ENCODE measurements at places on chromosomes 16 and 17. TPM values are rescaled to one million over a fixed set of nuclear protein-coding genes. Genes with fewer than 3 reads are reported as not detected.

DNA sequence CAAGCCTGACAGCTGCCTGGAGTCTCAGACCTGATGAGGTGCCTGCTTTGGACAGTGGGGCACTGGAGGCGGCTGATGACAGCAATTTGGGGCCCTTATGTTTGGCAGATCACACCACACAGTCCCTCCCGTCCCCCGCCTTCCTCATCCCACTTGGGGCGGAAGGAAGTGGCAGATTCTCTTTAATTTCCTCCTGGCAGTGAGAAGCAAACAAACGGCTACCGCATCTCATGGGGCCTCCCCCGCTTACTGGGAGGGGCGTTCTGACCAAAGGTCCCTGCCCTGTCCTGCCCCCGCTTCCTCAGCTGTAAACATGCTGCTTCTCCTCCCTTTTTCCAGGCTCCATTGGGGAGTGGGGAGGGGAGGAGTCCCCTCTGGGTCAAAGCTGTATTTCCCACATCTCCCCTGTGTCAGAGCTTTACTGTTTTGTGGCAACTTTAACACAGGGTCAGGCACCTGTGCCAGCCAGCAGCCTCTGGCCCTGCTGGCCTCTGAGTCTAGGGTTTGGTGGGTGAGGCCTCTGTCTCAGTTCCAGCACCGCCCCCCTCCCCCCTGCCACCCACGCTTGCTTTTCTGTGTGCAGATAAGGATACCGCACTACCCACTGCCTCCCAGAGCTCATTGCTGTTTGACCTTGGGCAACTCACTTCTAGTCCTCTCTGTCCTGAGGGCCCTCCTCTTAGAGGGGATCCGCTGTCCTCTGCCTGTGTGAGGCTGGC, 5.4 kb upstream of the NFATC3 start:
- peak overlapping the region; percentile 79 for H3K4me3 ChIP-seq
- peak; percentile 83 for DNase-seq
- H3K27ac ChIP-seq, result peak overlapping the region; percentile 95
- peaks cover 86% of the 10 kb centered on the region for H3K4me1 ChIP-seq
- H3K36me3 ChIP-seq, result peaks cover 10% of the 10 kb centered on the region

DNA sequence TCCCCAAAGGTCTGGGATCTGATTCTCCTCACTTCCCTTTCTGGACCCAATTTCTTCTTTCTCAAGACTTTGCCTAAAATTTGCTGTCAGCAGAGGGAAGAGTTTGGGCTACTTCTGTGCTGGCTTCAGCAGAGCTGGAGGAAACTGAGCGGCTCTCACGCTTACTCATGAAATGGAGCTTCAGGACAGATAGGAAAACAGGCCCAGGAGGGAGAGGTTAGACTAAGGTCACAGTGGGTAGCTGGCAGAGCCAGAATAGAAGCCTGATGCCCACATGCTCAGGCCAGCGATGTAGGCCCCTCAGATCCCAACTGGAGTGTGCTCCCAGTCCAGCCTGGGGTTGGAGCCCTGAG, 593 bp downstream of the SLC38A7 start:
- no peaks in the 10 kb centered on the region for H3K27me3 ChIP-seq
- no peaks in the 10 kb centered on the region for H3K36me3 ChIP-seq
- H3K4me3 ChIP-seq, result peak overlapping the region; percentile 91
- H3K27ac ChIP-seq, result peak overlapping the region; percentile 34

DNA sequence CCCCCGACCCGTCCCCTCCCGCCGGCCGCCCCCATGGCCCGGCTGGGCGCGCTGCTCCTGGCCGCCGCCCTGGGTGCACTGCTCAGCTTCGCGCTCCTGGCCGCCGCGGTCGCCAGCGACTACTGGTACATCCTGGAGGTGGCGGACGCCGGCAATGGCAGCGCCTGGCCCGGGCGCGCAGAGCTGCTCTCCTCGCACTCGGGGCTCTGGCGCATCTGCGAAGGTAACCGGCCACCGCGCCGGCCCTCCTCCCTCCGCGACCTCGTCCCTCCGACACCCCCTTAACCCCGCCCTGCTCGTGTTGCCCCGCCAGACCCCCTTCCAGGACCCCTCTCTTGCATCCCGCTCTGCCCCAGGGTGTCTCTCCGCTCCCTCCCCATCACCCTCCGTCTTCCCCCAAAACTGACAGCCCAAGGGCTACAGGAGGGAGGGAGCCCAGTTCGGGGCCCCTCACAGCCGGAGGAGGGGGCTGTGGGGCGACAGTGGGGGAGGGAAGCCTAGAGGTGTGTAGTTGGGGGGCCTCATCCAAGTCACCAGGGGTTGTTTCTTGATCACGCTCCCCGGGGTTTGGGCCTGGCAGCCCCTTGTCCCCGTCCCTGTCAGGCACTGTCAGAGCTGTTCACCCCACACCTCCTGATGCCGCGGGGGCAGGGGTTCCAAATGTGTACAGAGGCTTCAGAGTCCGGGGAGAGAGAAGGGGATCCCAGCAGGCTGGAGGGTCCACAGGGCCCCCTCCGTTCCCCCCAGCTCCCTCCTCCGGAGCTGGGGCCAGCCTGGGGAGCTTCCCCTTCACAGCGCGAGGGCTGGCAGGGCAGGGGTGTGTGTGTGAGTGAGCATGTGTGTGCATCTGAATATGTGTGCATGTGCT, 794 bp downstream of the TMEM235 start:
- no peaks in the 10 kb centered on the region for H3K36me3 ChIP-seq
- peaks cover 25% of the 10 kb centered on the region for H3K4me1 ChIP-seq
- peak overlapping the region; percentile 76 for H3K4me3 ChIP-seq
- H3K27me3 ChIP-seq, result peaks cover 31% of the 10 kb centered on the region

- peak overlapping the region; percentile 5 for H3K27ac ChIP-seq
- no peak overlapping the region for H3K4me3 ChIP-seq
These were observed 14.5 kb downstream of the TSPOAP1 start for GRCh38 chr17:58313815-58314705.

GRCh38 chr16:79929260-79929965, 328.9 kb upstream of the MAF start:
- no peak overlapping the region for H3K4me3 ChIP-seq
- no peak overlapping the region for H3K27ac ChIP-seq
- no peaks in the 10 kb centered on the region for H3K36me3 ChIP-seq
- DNase-seq, result no peak
- no peaks in the 10 kb centered on the region for H3K4me1 ChIP-seq
- H3K27me3 ChIP-seq, result no peaks in the 10 kb centered on the region

- peaks cover 2% of the 10 kb centered on the region for H3K36me3 ChIP-seq
- no peaks in the 10 kb centered on the region for H3K4me1 ChIP-seq
- no peak overlapping the region for H3K27ac ChIP-seq
- H3K4me3 ChIP-seq, result no peak overlapping the region
- DNase-seq, result no peak
These were observed 266.1 kb upstream of the DYNLRB2 start for GRCh38 chr16:80274576-80275191.

- H3K4me3 ChIP-seq, result no peak overlapping the region
- H3K27me3 ChIP-seq, result no peaks in the 10 kb centered on the region
- no peaks in the 10 kb centered on the region for H3K4me1 ChIP-seq
- no peak for DNase-seq
- H3K36me3 ChIP-seq, result no peaks in the 10 kb centered on the region
These were observed 28.3 kb upstream of the GPRC5C start for GRCh38 chr17:74403512-74404137.

- peaks cover 28% of the 10 kb centered on the region for H3K4me1 ChIP-seq
- no peak overlapping the region for H3K27ac ChIP-seq
- DNase-seq, result no peak
- no peak overlapping the region for H3K4me3 ChIP-seq
- no peaks in the 10 kb centered on the region for H3K27me3 ChIP-seq
These were observed 34.1 kb downstream of the MAP2K6 start for GRCh38 chr17:69448431-69449102.

DNA sequence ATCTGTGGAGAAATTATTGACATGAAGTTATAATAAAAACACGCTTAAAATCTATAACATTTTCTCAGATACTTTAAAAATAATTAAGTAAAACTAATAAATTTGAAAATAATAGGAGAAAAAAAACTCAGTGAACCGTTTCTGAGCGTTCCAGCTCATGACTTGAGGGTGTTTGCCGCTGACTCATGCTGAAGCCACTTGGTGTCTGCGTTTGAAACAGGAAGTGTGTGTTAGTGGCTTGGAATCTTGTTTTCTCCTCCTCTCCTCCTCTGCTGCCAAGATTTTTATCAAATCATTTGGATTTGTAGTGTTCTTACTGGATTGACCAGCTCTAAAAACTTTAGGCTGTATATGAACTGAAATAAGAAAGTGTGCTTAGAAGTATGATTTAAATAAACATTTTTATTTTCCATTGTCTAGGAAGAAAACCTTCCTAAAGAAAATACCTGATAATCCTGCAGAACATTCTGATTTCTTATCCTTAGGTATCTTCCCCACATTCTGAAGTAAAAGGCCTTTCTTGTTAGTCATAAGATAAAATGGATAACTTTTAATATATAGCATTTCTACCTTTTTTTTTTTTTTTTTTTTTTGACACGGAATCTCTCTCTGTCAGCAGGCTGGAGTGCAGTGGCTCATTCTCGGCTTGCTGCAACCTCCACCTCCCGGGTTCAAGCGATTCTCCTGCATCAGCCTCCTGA, 30.8 kb downstream of the USP10 start:
- peaks cover 69% of the 10 kb centered on the region for H3K4me1 ChIP-seq
- H3K27ac ChIP-seq, result peak overlapping the region; percentile 91
- peak; percentile 44 for DNase-seq
- peak overlapping the region; percentile 2 for H3K4me3 ChIP-seq
- H3K27me3 ChIP-seq, result no peaks in the 10 kb centered on the region
- H3K36me3 ChIP-seq, result peaks cover 4% of the 10 kb centered on the region

Gene CRISPLD2
- 0.51 TPM for total RNA-seq

Gene OR2C1
- total RNA-seq, result not detected

Gene WNT9B
- not detected for total RNA-seq

Gene SHISA6
- not detected for total RNA-seq

Gene CUEDC1
- total RNA-seq, result 1.4 TPM

Gene DCUN1D3
- 9.9 TPM for total RNA-seq

Gene ADAMTS18
- total RNA-seq, result not detected

Gene UTS2R
- total RNA-seq, result not detected

Gene HLF
- 44.3 TPM for total RNA-seq

Gene GRAPL
- total RNA-seq, result 2.8 TPM

Gene ODAD4
- 1.6 TPM for total RNA-seq
